ENCODE measurements at places on chromosomes 5 and 9.

DNA sequence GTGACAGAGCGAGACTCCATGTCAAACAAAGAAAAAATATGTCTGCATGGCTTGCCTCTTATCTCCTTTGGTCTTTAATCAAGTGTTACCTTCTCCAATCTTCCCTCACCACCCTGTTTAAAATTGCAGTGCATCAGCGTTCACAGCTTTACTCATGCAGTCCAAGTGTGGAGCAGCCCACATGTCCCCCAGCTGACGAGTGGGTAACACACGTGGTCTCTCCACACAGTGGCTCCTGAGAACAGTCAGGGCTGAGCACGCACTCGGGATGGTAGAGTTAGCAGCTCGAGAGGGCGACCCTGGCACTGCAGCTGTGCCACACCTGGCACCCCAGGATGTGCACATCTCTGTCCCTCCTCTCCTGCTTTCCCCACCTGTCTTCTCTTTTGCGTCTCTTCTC, 25.9 kb upstream of the CFAP157 start:
- DNase-seq, result no peak

- DNase-seq, result no peak
These were observed 7.9 kb downstream of the C9orf50 start for GRCh38 chr9:129612815-129613519.

DNA sequence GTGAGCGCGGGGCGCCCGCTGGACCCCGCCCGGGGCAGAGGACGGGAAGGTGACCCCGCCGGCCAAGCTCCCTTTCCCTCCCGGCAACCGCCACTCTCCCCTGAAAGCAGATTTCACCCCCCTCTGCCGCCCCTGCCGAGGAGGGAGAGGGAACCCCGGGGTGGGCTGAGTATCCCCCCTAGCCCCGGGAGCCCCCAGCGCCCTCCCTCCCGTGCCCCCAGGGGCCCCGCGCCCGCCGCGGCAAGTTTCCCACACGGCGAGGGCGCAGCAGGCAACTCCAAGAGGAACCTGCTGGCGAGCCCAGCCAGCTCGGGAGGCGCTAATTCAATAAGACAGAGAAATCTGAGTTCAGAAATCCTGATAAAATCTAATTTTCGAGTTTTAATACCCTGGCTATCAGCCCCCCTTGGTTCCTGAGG, 1.6 kb downstream of the NTNG2 start:
- peak; percentile 37 for DNase-seq

DNA sequence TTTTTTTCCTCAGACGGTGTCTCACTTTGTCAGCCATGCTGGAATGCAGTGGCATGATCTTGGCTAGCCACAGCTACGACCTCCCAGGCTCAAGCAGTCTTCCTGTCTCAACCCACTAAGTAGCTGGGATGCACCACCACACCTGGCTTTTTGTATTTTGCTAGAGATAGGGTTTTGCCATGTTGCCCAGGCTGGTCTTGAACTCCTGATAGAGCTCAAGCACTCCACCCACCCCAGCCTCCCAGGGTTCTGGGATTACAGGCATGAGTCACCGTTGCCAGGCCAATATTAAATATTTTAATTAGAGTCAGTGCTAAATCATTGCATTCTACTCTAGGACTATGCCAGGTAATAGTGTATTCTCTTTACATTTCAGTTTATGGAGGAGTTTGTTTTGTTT, 41.5 kb downstream of the UBE2R2 start:
- no peak for DNase-seq

- no peak for DNase-seq
These were observed 1.6 kb upstream of the TNIP1 start for GRCh38 chr5:151082282-151082902.

All from memory B cell (primary cell).